ENCODE measurements at places on chromosomes 2 and 18.
A peak's percentile ranks its signal among the peaks of the same experiment; 100 is the strongest.

GRCh38 chr2:27049422-27050280 lies 1.8 kb upstream of the AGBL5 start:
- DNase-seq, result peak; percentile 48

- no peak for DNase-seq
These were observed 105.3 kb downstream of the CABLES1 start for GRCh38 chr18:23240609-23240930.

- no peak for DNase-seq
These were observed 41.8 kb upstream of the LPIN2 start for GRCh38 chr18:3054780-3055179.

DNA sequence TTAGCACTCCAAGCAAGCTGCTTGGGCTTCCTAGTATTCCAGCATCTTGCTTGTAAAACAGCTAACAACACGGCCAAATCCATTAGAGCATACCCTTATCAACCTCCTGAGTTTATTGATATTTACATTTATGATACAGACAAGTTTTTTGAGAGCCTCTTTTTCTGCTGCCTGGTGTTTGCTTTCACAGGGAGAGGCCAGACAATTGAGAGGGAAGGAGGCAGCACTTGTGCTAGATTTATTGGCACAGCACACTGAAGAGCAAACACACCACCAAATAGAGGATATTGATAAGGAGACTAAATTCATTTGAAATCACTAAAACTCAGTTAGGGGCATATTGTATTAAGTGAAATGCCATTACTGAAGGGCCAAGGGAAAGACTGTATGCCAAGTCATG lies 1142.3 kb upstream of the FANCL start:
- no peak for DNase-seq

- DNase-seq, result peak; percentile 60
These were observed 156.5 kb downstream of the COL6A3 start for GRCh38 chr2:237257471-237257951.

- DNase-seq, result no peak
These were observed 41.4 kb upstream of the DTNB start for GRCh38 chr2:25714740-25715139.

- no peak for DNase-seq
These were observed 40.6 kb downstream of the METAP1D start for GRCh38 chr2:172040311-172040710.

DNA sequence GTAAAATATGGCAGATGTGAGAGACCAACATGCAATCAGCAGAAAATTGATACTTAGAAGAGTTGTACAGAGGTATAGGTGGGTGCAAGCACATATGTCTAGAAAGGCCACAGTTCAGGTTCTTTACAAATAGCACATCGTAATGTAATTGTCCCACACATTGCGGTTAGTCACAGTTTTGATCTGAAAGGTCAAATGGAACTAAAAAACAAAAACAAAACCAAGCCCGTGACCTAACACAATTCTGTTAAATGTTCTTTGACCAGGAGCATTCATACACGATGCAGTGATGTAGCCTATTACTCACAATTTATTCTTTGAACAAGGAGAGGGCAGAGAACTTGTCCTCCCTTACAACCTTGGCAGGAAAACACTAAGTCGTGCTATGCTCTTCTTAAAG lies 108.9 kb upstream of the MAP4K3 start:
- DNase-seq, result no peak

DNA sequence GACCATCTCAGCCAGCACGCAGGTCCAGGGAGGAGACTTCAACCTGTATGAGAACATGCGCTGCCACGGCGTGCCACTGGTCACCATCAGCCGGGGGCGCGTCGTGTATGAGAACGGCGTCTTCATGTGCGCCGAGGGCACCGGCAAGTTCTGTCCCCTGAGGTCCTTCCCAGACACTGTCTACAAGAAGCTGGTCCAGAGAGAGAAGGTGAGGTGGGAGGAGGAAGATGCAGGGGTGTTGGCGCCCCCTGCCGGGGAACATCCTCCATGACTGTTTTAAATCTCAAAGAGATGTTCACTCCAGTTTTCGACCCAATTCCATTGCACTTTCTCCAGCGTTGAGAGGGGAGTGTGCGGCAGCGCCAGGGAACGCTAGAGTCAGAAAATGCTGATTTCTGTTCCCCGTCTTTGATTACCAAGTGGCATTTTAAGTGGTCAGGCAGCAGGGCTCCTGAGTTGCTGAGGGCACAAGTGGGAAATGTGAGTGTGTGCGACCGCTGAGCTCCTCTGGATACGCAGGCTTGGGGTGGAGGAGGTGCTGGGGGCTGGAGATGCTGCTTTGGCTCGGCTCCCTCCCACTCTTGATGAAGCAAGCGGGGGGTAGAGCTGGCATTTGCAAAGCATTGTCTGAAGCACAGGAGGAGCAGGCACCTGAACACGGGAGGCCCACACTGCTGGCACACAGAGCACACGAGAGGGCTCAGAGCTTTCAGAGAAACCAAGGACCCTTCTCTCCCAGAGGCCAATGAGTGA lies 27.7 kb upstream of the MAPRE3 start:
- peak; percentile 45 for DNase-seq

GRCh38 chr2:10989151-10989550 lies 77.4 kb downstream of the KCNF1 start:
- no peak for DNase-seq

DNA sequence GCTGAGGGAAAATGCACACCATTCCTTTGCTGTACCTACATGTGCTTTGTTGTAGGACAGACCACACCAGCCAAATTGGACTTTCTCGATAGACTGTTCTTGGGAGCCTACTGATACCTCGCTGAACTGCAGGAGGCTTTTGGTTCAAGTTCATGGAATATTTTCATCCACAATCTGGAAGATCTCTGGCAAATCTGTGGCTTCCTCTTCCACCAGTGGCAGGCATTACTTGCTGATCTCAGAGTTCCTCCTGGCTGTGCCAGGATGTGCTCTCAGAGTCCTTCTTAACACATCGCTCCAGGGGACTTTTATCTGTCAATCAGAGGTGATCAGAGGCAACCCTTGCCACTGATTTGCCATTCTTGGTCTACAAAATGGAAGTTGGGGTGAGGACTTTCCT lies 87.7 kb downstream of the PTGR3 start:
- DNase-seq, result no peak

DNA sequence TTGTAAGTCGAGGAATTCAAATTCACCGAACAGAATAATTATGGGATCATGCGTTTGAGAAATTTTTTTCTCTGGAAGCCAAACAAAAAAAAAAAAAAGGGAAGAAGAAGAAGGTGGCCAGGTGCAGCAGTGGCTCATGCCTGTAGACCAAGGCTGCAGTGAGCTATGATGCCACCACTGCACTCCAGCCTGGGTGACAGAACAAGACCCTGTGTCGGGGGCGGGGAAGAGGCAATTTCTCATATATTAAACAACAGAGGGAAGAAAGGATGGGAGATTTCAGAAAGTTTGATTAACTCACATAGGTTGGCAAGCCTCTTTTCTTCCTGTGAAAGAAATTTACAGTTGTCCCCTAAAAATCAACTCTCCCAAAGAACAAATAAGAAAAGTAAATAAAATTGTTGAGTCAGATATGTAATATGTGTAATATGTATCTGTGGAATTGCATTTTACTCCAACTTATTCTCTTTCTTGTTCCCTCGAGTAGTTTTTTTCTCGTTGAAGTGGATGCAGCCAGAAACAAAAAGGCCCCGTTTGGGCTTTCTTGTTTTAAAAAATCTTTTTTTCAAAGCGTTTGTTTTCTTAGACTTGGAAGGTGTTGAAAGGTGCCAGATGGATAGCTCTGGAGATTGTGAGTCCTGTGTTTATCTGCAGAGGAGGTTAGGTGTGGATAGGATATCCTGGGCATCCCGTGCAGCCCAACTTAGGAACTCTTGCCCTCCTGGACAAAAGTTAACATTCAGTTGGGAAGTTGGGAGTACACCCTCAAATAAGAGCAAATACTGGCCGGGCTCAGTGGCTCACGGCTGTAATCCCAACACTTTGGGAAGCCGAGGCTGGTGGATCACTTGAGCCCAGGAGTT lies 25.4 kb upstream of the FMNL2 start:
- DNase-seq, result no peak

GRCh38 chr18:9429662-9429993 lies 45.7 kb upstream of the RALBP1 start:
- DNase-seq, result no peak

DNA sequence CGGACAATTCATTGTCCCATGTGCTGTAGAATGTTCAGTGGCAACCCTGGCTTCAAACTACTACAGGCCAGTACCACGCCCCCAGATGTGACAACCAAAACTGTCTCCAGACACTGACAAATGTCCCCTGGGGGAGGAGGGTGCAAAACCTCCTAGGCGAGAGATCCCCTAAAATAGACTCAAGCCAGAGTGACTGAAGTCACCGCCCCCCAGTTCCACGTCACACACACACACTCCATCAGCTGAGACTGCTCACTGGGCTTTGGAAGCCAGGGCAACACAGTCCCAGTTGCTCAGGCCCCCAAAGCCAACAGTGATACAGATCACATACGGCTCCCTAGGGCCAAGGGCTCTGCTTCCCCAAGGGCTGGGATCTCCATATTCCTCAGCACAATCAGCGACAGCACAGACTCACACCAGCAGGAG lies 19.1 kb downstream of the HDAC4 start:
- no peak for DNase-seq

DNA sequence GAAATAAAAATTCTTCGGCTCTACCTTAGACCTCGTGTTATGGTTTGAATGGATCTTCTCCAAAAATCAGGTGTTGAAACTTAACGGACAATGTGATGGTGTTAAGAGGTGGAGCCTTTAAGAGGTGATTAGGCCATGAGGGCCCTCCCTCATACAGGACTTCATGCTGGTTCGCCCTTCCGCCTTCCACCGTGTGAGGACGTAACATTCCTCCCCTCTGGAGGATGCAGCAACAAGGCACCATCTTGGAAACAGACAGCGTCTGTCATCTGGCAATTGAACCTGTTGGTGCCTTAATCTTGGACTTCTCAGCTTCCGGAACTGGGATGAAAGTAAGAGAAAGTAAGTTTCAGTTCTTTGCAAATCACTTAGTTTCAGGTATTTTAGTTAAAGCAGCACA lies 126.3 kb upstream of the SPRED2 start:
- no peak for DNase-seq

- DNase-seq, result no peak
These were observed 258.9 kb downstream of the METTL4 start for GRCh38 chr18:2312440-2312839.

DNA sequence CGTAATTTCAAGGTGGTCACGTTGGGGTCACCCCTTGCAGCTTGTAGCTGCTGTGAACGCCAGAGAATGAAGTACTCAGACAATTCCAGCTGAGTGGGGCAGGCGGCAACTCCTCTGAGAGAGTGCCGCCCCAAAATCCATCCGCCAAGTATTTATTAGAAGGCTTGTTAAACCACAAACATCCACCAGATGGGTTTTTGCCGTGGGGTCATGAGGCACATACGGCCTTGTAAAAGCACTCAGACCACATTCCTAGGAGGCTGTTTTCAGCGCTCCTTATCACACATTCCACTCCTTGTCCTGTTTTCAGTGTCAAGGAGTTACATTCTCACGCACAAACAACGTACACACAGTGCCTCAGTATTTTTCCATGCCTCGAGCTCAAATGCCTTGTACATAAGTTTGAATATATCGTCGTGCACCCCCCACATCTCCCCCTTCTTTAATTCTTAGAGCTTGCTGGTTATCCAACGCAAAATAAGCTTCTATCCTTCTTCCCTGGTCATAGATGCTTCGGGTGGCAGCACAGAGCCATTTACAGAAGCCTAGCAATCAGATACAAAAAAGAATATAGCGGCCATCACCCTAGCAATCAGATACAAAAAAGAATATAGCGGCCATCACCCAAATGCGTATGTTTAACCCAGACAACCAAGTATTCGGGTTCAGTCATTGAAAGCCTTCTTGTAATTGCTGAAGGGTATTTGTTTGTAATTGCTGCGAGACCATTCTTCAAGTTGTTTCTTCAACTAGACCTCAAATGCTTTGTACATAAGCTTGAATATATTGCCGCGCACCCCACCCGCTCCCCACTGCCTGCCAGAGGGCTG lies 7.3 kb downstream of the ALPP start:
- no peak for DNase-seq

DNA sequence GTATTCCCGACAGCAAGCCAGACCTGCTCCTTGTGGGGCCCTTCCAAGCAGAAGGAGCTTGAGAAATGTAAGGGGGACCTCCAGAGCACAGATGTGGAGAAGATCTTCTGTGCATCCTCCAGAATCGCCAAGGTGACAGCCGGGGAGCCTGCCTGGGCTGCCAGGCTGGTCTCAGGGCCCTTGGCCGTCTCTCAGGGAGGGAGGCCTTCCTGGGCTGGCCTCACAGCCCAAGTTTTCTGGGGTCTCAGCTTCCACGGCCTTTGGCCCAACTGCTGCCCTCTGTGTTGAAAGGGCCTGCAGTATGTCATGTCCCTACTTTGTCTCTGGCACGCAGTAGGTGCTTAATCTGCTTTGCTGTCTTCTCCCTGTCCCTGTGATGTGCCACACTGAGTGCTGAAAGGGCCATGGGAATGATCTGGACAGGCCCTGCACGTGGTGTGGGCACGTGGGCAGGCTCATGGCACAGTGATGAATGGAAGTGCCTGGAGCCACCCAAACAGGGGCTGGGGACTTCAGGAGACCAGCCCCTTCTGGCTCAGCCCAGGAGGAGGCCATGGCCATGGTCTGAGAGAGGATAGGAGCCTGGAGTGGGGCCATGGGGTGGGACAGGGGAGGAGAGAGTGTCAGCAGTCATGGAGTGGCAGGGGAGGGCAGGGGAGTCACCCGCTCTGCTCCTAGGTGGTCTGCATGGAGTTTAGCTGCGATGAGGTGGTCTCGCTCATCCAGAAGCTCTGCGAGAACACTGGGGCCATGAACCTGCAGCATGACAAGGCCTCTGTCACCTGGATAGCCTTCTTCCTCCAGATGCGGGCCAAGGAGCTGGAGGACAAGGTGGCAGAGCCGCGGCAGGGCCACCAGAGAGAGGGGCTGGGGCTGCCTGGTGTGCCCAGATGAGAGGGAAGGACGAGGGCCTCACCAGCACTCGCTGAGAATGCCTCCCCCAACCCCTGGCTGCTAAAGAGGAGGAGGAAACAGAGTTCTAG lies 35.4 kb downstream of the HJURP start:
- no peak for DNase-seq

DNA sequence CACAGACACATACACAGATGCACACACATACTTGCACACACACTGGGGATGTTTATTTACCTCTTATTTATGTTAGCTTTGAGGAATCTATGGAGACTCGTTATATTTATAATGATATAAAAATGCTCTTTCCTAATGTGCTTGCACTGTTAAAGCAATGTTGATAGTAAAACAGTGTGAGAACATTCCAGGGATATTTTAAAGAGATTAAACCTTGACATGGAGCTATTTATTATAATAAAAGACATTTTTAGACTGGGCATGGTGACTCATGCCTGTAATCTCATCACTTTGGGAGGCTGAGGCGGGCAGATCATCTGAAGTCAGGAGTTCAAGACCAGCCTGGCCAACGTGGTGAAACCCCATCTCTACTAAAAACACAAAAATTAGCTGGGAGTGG lies 557.3 kb upstream of the ZNF804A start:
- DNase-seq, result no peak

- DNase-seq, result no peak
These were observed 128.8 kb upstream of the DLX2 start for GRCh38 chr2:172231508-172231907.
